ENCODE measurements at places on chromosomes 5 and 9. TPM values are rescaled to one million over a fixed set of nuclear protein-coding genes. Genes with fewer than 3 reads are reported as not detected.
A peak's percentile ranks its signal among the peaks of the same experiment; 100 is the strongest.

The EIF4E1B gene
- 0.33 TPM for total RNA-seq

The SPATA31A3 gene
- not detected for total RNA-seq

The PDE6A gene
- not detected for total RNA-seq

The BTNL8 gene
- total RNA-seq, result 0.21 TPM

The PFN3 gene
- not detected for total RNA-seq

The PCDHB6 gene
- total RNA-seq, result not detected

The ARHGEF37 gene
- total RNA-seq, result 0.26 TPM

The IFNA21 gene
- not detected for total RNA-seq

DNA sequence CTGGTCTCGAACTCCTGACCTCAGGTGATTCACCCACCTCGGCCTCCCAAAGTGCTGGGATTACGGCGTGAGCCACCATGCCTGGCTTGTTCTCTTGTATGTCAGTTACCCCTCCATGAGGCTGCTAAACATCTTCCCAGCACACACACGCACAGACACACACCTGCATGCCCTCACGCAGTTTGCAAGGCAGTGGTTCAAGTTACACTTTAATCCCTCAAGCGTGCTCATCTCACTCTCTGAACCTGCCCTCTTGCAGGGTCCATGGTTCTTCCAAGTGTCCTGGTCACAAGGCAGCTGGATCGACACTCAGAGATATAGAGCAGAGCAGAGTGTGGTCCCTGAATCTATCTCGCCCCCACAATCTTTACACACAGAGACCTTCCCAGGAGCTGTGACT is 34.1 kb upstream of the RUFY1 start:
- no peak for DNase-seq

DNA sequence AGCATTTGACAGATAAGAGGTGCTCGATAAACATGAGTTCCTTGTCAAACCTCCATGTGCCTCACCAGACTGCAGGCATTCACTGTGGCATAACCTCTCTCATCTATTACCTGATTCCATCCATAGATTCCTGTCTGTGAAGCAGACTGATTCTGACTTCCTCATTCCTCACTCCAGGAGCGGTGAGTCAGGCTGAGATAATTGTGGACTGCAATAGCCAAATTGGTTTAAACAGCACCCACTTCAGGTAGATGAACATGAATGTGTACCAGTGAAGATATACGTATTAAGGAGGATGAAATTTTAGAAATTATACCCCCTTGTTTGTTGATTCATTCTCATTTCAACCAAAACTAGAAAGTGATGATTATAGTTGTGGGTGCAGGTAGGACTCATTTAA is 391.2 kb downstream of the HINT1 start:
- no peak for DNase-seq

DNA sequence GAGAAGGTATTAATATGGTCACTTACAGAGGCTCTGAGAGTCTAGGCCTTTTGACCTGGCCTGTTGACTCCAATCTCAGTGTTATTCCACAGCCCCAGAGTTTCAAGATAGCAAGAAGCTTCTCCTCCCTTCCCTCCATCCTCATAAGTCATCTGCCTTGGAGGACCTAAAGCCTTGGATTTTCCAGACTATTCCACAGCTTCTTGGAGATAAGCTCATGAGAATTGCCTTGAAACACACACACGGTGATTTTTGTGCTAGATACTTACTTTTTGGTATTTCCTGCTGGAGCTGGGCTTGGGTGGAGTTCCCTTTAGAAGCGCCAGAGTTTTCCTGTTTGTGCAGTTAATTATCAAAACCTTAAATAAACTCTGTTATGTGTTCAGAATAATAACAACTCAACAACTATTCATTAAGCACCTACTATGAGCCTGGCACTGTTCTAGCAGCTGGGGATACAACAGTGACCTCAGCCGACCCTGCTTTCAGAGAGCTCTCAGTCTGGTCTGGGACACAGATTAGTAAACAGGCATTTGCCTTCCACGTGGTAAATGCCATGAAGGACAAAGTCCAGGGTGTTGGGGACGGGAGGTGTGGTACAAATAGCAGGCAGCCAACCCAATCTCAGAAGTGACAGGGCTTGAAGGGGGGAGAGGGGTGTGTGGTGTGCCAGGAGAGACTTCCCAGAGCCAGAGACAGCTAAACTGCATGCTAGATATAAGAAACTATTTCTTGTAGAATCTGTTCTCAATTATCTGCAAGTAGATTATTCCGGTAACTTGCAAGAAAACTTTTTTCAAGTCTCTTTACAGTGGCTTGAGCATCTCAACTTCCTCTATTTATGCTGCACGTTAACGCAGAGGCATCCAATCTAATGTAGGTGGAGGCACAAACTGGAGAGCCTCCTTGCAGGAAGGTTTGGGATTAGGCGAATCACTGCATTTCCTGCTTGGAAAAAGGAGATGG is 55.9 kb upstream of the KLF9 start:
- DNase-seq, result no peak

- no peak for DNase-seq
Measured at GRCh38 chr5:160020266-160020770, 11.4 kb downstream of the TTC1 start.

DNA sequence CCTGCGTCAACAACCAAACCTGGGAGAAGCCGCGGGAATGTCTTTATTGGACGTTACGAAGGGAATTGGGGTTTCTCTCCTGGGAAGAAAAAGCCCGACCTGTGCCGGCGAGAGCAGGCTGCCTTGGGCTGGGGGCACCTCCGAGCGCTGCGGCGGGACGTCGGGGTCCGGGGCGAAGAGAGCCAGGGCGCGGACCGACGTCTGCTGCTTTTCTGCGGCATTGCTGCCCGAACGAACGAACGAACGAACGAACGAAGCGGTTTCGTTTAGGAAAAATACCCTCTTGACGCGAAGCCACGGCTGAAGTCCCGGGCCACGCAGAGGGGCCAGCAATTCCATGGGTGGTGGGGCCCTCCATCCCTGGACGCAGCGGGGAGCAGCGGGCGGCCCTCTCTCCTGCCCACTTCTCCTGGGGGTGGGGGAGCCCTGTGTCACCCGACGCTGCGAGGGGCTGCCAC is 4.8 kb upstream of the PITX1 start:
- peak; percentile 77 for DNase-seq

DNA sequence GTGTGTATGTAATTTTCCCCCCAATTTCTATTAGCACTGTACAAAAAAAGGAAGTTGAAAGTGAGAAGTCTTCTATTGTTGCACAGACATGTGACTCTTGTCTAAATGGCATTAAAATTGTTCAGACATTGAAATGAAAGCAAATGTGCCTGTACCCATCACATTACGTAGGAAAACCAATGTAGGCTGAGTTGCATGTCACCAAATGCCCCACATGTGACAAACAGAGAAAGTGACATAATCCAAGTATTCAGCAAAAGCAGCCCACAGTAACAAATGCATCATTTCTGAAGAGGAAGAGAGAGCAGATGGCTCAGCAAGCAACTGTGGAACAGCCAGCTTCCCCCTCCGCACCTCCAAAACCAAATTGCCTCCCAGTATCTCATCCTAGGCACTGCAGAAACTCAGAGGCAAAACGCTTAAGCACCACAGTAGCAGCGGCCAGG is 161.5 kb upstream of the NR4A3 start:
- DNase-seq, result no peak

- DNase-seq, result no peak
Measured at GRCh38 chr5:151720215-151720614, 33.5 kb upstream of the SPARC start.

DNA sequence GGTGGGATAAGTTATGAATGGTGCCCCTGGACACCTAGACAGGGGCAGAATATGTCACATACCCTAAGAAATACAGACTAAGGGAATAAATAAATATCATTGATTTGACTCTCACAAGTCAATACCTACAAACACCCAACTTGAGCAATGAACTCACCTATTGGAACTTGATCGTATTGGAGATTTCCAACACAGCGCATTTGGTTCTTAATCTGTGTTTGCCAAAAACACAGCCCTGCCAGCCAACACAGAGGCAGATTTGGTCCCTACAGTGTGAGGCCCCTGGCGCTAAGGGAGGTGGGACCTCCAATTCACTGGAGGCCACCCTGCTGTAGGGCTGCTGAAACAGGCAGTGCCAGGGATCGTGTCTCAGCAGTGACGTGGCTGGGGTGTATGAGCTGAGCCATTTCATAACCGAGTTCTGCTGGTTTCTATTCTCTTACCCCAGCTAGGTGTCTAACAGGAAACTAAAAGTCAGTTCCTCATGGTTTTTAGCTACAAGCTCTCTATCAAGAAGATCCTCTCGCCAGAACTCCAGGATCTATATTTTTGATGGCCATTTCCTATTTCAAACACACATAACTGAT is 84.5 kb downstream of the SLC1A1 start:
- DNase-seq, result no peak

DNA sequence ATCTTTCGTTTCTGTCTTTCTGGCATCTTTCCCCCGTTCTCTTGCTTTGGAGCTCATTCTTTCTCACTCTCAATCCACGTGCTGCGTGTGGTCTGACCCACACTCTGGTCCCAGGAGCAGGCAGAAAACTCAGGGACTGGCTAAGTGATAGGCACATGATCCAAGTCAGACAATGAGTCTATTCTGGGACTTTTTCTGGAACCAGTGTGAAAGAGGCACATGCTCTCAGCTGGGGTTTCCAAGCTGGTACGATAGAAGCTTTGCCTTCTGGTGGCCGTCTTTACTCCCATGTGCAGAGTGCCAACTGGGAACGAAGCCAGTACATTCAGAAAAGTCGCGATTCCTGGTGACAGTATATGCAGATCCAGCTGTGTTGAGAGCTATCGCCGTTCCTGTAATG is 94.4 kb downstream of the PDZD2 start:
- no peak for DNase-seq

GRCh38 chr5:64347309-64347708 is 158.5 kb upstream of the RGS7BP start:
- DNase-seq, result no peak

DNA sequence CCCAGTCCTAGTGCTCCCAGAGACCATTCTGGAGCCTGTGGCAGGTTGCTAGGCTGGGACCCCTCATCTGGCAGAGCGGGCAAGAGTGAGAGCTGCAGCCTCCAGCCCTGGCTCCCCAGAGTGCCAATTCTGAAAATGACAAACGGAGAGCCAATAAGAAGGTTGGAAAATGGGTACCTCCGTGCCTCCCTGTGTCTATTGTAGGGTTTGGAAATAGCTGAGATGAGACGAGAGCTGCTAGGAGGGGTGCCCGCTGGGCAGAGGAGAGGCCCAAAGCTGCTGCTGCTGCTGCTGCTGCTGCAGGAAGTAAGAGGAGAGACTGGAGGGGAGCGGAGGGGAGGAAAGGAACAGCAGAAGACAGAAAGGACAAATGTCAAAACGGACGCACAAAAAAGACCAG is 36.0 kb upstream of the FUBP3 start:
- DNase-seq, result no peak

DNA sequence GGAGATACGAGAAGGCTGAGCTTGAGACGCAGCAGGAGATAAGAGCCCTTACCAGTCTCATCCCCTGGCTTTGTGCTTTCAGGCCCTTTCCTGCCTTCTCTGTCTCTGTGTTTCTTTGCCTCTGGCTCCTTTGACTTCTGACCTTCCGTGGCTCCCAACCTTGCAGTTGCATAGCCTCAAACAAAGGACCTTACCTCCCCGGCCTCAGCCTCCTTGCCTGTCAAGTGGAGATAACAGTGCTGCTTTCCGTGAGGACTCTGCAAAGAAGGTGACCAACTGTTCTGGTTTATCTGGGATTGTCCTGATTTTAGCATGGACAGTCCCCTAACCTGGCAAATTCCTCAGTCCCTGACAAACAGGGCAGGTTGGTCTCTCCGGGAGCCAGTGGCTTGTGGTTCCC is 287.8 kb upstream of the MVB12B start:
- no peak for DNase-seq

DNA sequence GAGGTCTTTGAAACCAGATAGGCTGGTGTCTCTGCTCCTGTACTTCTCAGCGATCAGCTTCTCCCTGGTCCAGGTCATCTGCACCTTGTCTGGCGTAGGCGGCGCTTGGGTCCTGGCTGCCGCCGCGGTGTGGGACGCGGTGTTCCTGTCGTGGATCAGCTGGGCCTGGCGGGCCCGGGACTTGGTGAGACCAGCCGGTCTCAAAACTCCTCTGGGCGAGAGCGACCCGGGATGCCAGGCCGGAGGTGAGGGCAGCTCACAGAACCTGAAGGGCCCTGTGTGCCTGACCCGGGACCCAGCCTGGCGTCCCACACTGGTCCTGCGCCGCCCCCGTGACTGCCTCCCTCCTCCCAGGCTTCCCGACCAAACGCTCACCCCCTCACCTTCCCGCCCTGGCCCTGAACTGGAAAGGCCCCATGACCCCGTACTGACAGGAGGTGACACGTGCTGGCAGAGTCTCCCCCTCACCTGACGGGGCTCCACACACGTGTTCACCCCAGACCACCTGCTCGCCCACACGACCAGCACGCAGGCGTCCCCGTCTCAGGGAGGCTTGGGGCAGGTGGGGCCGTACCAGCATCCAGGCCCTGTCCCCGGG is 49.0 kb downstream of the NKD2 start:
- DNase-seq, result peak; percentile 72

GRCh38 chr5:58761407-58761806 is 178.5 kb downstream of the RAB3C start:
- no peak for DNase-seq

DNA sequence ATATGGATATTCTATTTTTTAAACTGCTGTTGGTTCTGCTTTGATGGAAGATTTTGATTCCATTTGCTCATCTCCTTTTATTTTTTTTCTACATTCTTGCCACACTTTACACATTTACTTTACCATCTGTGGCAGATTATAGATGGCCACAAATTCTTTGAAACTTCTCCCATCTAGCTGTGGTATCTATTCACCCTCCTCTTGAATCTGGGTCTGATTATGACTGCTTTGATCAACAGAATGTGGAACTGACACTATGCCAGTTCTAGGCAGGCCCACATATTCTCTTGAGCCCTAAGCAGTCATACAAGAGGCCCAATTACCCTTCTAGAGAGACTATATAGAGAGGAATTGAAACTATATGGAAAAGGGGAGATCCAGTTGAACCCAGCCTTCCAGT is 439.0 kb upstream of the PTGER4 start:
- no peak for DNase-seq

GRCh38 chr5:126108470-126108869 is 314.7 kb upstream of the GRAMD2B start:
- peak; percentile 21 for DNase-seq

GRCh38 chr5:41598011-41598410 is 87.6 kb upstream of the PLCXD3 start:
- no peak for DNase-seq

GRCh38 chr9:20611691-20612287 is 10.5 kb downstream of the MLLT3 start:
- DNase-seq, result no peak

DNA sequence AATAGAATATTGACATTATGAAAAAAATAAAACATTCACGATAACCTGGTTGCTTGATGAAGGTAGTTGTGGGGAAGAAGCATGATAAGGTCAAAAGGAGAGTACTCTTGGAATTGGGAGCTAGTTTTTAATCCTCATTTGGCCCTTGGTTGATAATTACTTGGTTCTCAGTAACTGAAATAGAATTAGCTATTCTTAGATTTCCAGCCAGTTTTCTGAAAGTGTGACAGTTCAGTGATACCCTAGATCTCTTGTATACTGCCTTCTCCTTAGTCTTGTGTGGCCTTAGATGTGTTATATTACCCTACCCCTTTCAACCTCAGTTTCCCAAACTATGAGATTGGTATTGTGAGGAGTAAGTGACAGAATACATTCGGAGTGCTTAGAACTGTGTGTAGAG is 17.4 kb downstream of the MARCHF6 start:
- DNase-seq, result no peak

GRCh38 chr5:35898952-35899660 is 39.3 kb downstream of the CAPSL start:
- no peak for DNase-seq

- DNase-seq, result no peak
Measured at GRCh38 chr9:22508790-22509189, 62.2 kb downstream of the DMRTA1 start.

All from H7 (cell line).